Left hindlimb (tissue), 1 donor: ENCODE measurements at places on chromosomes 3 and 15.

- DNase-seq, result no peak
These were observed 147.8 kb upstream of the TGFBR2 start for GRCh38 chr3:30458376-30459171.

DNA sequence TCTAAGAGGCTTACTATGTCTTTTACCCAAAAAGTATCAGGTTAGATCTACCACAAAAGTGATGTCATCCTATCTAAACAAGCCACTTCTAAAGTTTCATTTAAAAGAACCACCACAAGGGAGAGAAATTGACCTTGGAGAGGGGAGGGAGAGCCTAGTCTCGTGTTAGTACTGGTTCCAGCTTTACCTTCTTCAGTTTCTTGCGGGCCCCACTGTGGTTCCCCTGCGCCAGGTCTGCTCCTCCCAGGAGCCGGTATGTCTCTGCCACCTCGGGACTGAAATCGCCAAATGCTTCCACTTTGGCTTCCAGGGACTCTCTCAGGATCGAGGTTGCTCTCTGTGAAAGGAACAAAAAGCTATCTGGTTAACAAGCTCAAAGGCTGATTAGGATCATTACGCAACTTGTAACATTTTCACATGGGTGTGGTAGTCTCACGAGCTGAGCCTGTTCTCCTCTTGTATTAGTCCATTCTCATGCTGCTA is 51.1 kb downstream of the SYNM start:
- DNase-seq, result no peak

DNA sequence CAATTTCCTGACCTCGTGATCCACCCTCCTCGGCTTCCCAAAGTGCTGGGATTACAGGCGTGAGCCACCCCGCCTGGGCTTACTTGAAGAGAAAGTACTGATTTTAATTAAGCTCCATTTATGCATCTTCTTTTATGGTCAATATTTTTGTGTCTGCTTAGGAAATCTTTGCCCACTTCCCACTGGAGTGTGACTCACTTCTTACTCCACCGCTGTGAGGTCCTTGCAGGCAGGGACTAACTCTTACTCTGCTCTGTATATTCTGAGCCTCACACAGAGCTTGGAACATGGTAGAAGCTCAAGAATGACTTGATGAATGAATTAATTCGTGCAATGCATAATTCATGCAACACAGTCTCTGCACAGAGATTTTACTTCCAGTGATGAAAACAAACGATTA is 2.9 kb upstream of the TM4SF19 start:
- no peak for DNase-seq

- no peak for DNase-seq
These were observed 18.6 kb downstream of the EPHB1 start for GRCh38 chr3:134813618-134814017.

- DNase-seq, result peak; percentile 57
These were observed 1.0 kb downstream of the RASL12 start for GRCh38 chr15:65066635-65067316.

DNA sequence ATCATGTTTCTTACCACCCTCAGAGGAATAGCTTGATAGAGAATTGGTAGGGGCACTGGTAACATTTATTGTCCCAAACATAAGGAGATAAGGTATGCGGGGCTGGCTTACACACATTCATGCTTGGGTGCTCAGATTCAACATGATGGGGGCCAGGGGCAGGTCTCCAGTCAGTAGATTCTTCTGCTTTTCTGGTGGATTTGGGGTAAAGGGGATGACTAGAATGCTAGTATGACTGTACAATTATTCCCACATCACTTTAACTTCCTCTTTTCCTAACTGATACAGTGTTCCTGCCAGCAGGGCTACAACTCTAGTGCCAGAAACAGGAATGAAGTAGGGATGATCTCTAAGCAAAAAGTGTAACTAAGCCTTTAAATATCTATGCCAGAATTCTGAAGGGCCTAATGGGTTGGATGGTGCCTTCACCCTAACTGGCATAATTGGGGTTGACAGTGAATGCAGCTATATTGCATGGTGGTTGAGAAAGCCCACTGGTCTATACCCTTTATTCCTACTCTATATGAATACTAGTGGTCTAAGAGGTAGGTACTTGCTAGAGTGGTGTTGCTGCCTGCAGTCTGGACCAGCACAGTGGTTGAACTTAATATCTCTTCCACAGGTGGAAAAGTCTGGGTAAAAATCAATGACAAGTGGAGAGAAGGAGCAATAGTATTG is 117.4 kb downstream of the IL12A start:
- no peak for DNase-seq

GRCh38 chr15:76533995-76534394 is 197.4 kb downstream of the ISL2 start:
- no peak for DNase-seq

- no peak for DNase-seq
These were observed 23.1 kb upstream of the MTHFS start for GRCh38 chr15:79919749-79920511.
